Fibroblast of skin of right quadriceps (primary cell): ENCODE measurements at places on chromosomes 12 and 14.

DNA sequence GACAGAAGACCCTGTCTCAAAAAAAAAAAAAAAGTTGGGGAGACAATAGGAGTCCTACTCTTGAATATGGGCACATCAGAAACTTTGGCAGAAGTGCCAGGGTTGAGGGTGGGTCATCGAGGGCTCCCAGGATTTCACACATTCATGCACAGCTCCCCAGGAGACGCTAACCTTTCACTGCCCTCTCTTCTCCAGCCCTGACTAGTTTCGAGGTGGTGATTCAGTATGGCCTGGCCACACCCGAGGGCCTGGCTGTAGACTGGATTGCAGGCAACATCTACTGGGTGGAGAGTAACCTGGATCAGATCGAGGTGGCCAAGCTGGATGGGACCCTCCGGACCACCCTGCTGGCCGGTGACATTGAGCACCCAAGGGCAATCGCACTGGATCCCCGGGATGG is 29.4 kb upstream of the LRP1-AS start:
- no peak for DNase-seq

- DNase-seq: no peak
These were observed 33.6 kb upstream of the COX6A1 start for GRCh38 chr12:120404271-120404670.

DNA sequence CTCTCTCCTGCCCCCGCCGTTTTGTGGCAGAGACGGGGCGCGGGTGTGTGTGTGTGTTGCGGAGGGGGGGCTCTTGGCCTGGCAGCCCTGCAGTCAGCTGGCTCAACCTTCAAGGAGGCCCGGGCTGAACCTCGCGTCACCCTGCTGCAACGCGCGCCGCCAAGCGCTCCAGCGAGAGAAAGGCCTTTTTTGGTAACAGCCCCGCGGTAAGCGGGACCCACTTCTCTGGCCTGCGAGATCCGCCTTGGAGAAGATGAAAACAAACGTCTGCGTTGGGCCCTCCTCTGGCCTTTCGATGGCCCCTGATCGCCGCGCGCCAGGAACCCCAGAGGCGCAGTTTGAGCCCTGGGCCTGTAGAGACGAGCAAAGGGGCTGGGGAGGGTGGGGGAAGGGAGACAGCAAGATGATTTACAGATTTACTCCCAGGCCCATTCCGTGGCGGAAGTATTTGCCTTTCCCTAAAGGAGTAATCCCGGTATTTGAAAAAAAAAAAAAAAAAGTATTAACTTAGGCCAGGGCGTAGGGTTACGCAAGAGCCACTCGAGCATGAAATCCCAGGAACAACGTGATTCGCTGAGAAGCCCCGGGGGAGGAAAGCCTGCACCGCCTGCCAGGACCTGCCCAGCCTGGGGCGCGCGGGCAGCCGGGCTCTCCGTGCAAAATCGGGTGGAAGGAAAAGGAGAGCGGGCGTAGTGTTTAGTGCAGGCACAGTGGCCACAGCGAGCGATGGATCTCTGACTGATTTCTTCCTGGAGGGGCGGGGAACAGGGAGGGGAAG is 4.5 kb upstream of the IRF2BPL start:
- peak; percentile 99 for DNase-seq

- DNase-seq: peak; percentile 70
These were observed 841.1 kb downstream of the NRXN3 start for GRCh38 chr14:79011091-79011919.

DNA sequence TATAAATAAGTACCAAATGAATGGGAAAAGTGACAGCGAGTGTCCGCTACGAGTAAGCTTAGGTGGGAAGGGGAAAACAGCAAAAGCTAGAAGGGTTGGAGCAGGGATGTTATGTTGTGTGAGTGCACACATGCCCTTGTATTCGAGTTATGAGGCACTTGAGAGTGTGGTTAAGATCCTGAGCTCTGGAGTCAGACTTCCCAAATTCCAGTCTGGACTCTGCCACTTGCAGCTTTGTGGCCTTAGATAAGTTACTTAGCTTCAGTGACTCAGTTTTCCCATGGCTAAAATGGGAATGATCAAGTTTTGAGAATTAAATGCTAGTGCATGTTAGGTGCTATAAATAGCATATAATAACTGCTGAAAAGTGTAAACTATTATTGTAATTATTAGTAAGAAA is 44.9 kb downstream of the KTN1 start:
- DNase-seq: peak; percentile 10

DNA sequence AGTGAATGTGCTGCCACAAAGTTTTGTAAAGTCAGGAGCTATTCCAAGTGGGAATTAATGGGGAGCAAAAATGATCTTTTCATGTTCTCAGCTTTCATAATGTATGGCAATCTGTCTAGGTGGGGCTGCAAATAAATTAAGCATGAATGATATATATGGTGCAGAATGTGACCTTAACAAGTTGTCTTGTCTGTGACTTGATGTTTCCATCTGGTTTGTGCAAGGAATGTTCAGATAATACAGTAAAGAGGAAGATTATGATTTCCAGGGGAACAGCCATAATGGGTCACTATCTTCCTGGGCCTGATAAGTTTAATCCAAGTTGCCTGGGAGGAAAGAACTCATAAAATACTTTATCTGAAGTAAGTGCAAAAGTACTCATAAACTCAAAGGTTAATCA is 1815.8 kb upstream of the FLRT2 start:
- DNase-seq: no peak

- DNase-seq: no peak
These were observed 191.5 kb upstream of the NOS1 start for GRCh38 chr12:117552971-117553370.

GRCh38 chr14:85531587-85532373 is 1.8 kb downstream of the FLRT2 start:
- peak; percentile 88 for DNase-seq

DNA sequence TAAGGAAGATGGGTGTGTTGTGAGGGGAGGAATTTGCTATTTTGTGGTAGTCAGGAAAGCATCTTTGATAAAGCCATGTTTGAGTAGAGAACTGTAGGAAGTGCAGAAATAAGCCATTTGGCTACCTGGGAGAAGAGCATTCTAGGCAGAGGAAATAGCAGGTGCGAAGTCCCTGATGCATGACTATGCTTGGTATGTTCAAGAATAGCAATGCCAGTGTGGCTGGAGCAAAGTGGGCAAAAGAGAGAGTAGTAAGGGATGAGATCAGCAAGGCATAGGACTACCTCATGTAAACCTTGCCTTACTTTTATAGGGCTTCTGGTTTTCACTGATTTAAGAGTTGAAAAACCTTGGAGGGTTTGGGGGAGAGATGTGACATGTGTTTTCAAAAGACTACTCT is 365.5 kb upstream of the GARIN6 start:
- DNase-seq: no peak

DNA sequence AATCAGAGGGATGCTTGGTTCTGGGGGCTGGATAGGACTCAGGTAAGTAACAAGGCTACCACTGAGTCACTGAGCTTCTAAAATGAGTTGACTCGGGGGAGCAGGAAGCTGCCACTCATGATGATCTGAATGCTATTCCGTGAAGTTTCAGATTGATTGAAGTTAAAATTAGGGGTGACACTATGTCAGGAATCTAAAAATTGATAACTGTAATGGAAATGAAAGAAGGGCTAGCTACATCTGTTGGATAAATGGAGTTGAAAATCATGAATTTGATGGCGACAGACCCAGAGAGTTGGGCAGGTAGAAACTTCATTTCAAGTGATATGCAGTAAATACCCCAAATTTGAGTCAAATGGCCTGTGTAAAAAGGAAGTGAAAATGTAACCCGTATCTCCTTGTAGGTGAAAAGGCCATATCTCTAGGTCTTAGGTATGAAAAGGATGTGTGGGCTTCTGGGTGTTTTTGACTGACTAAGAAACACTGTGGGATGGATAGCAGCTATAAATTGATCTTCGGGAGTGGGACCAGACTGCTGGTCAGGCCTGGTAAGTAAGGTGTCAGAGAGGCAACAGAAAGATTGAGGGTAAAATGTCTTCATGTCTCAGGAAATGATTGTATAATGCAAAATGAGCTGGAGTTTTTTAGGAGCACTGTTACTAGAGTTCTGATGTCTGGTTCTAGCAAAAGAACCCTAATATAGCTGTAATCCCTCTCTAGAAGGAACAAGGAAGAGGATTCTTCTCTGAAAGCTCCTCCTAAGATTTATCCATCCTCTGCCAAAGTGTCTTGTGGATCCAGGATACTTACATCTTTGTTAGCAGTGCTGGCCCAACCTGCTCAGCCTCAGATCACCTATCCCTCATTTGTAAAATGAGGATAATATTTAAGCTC is 57.3 kb downstream of the DAD1 start:
- DNase-seq: no peak

DNA sequence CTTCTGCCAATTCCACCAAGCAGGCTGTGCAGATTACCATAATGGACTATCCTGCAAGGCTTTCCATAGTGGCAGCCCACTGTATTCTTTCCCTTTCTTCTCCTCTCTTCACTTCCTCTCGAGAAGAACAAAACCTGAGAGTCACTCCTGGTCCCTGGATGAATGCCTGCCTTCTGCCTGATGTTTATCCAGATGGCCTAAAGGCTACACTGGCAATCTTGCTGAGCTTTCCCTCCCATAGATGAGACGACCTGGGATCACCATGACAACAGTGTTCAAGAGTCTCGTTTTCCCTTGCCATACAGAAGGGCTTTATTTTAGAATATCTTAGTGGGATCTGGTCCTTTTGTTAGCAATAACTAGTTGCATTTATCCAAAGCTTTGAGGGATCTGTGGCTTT is 142.3 kb downstream of the RTN1 start:
- no peak for DNase-seq

DNA sequence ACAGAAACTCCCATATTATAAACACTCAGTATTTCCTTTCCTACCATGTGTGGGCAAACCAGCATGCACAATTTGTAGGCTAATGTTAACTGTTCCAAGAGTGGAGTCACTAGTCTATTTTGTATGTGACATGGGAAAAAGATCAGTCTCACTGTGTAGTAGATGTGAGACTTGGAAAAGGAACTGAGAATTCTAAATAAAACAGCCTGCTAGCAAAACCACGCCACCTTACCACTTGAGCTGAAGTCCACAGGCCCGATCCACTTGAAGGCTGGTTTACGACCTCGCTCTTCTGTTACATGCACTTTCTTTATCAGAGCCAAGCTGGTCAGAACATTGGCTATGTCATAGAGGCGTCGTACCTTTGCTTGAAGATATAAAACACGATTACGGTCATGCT is 22.5 kb downstream of the E2F7 start:
- no peak for DNase-seq

- DNase-seq: no peak
These were observed 31.1 kb upstream of the ETNK1 start for GRCh38 chr12:22593864-22594263.

GRCh38 chr12:50581226-50582184 is 76.7 kb downstream of the DIP2B start:
- DNase-seq: peak; percentile 43

DNA sequence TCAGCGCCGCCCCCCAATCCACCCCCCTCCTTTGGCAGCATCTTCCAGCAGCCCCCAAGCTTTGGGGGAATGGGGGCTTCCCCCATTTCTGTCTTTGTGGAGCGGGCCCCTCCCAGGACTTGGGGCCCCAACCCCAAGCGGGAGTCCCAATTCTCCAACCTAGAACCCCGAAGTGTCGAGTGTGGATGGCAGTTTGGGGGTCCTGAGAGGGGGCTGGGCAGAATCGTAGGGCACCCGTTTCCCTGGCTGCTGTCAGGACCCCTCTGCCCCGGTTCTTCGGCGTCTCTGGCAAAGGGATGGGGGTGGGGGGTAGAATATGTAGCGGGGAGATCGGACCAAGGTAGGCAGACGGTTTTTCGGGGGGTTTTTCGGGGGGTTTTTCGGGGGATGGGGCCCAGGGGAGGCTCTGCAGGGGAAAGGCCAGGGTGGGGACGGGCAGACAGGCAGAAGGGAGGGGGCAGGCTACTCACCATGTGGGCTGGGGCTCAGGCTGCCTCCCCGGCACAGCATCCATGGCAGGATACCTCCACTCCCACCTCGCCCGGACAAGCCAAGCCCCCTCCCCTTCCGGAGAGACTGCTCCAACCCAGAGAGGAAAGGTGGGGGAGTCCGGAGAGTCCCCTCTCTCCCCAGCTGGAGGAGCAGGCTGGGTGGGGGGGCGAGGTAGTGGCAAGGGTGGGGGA is 739 bp downstream of the JPH4 start:
- no peak for DNase-seq

GRCh38 chr14:92655419-92656201 is 92.8 kb downstream of the LGMN start:
- DNase-seq: no peak

DNA sequence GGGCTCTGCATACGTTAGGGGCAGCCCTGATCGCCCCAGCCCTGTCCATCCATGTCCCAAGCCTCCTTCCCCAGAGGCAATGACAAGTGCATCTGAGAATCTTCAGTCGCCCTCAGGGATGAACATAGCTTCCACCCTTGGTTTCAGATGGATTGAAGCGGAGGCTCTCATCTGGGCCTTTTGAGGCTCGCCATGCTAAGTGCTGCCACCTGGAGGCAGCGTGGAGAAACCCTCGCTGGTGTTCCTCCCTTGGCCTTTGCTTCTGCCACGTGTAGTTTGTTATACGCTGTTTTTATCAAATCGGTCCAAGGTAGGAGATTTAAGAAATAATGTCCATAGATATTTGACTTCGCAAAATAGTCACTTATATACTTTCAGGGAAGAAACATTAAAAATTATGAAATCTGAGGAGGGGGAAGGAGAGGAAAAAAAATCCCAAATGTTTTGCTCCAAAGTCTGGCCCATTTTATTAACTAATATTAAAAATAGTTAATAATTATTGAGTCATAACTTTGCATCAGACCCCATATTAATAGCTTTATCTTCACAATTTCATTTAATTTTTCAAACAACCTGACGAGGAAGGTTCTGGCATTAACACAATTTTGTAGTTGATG is 28.8 kb upstream of the LRRC10 start:
- peak; percentile 68 for DNase-seq

- no peak for DNase-seq
These were observed 361.6 kb upstream of the NOVA1 start for GRCh38 chr14:26959437-26959836.

DNA sequence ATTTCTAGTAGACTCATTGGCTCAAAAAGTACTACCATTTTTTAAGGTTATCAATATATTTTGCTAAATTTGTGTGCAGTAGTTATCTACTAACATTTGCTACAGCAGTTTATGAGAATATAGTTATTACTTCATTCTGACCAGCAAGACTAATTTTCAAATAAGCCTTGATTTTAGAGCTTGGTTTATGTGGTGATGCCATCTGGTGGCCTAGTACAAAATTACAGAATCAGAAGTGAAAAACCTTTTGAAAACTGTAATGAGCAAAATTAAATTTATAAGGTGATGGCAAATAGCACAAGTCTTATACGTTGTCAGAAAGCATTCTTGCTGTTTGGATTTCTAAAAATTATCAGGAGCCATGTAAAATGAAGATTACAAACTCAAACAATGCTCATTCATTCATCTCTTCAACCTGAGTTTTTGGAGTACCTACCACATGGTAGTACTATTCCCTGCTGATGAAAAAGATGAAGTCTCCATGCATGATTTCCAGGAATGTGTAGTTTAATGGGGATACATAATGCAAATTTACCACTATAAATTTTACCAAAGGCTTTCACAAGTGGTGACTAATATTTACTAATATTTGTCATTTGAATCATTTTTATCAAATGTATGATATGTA is 51.0 kb downstream of the MAGOHB start:
- peak; percentile 33 for DNase-seq
